ENCODE measurements at places on chromosomes 5 and 9. TPM values are rescaled to one million over a fixed set of nuclear protein-coding genes. Genes with fewer than 3 reads are reported as not detected.

FCN2 gene
- not detected for total RNA-seq

BRD9 gene
- total RNA-seq = 50.6 TPM

PCDHA3 gene
- total RNA-seq = not detected

LAMC3 gene
- 0.74 TPM for total RNA-seq

PCDHA12 gene
- total RNA-seq = not detected
